ENCODE measurements at places on chromosomes 11 and 22.
A peak's percentile ranks its signal among the peaks of the same experiment; 100 is the strongest.

DNA sequence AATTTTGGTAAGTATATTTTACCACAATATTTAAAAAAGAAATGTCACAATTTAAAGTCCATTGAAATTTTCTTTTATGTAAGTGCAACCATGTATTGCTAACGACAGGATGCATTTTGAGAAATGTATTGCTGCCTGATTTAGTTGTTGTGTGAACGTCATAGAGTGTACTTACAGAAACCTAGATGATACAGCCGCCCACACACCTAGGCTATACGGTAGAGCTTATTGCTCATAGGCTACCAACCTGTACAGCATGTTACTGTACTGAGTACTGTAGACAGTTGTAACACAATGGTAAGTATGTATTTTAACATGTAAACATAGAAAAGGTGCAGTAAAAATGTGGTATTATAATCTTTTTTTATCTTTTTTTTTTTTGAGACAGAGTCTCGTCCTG is 48.1 kb downstream of the CBL start:
- H3K4me3 ChIP-seq = no peak overlapping the region
- H3K27me3 ChIP-seq = no peaks in the 10 kb centered on the region

- no peak for DNase-seq
- peaks cover 2% of the 10 kb centered on the region for H3K36me3 ChIP-seq
- no peaks in the 10 kb centered on the region for H3K4me1 ChIP-seq
- peaks cover 3% of the 10 kb centered on the region for H3K27me3 ChIP-seq
- no peak overlapping the region for H3K4me3 ChIP-seq
- H3K27ac ChIP-seq = no peak overlapping the region
Observed at GRCh38 chr11:100498780-100499179, 188.3 kb upstream of the ARHGAP42 start.

DNA sequence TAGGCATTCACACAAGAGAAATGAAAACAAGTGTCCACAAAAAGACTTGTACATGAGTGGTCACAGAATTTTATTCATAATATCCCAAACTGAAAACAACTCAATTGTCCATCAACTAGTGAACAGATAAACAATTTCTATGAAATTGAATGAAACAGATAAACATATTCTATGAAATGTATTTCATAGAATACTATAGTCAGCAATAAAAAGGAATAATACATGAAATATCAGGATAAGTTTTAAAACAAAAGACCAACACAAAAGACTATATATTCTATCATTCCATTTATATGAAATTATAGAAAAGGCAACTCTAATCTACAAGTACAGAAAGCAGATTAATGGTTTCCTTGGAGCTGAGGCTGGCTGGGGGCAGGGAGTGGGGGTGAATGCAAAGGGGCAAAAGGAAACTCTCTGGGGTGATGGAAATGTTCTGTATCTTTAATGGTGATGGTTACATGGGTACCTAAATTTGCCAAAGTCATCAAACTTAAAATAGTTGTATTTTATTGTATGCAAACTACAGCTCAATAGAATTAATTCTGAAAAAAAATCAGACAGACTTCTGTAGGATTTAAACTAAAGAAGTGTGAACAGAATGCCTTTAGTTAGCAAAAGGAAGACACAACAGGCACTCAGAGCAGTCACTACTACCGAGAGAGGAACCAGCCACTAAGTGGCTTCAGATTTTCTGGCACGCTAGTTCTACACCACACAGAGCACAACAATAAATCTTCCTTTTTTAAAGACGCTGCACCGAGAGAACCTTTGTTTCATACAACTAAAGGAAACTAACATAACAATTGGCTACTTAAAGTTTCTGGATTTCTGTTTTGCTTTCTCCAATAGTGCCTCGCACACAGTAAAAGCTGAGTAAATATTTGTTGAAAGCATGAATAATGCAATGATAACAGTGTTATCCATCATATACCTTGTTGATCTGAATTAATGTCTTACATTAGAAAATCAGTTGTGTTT is 15.4 kb downstream of the CCDC34 start:
- DNase-seq = no peak
- peaks cover 28% of the 10 kb centered on the region for H3K36me3 ChIP-seq
- no peak overlapping the region for H3K4me3 ChIP-seq
- no peak overlapping the region for H3K27ac ChIP-seq
- no peaks in the 10 kb centered on the region for H3K27me3 ChIP-seq

DNA sequence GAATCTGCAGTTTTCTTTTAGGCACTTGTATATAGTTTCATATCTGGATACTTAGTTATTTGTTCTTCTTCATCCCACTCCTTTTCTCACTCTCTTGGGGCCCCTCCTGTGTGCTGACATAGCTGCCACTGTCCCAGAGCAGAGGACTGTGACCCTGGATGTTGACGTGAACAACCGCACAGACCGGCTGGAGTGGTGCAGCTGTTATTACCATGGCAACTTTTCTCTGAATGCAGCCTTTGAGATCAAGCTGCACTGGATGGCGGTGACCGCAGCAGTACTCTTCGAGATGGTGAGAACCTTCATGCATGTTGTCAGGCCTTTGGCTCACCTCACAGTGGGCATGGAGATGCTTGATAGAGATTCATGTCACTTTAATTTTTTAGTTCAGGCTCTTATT is 50.9 kb upstream of the YWHAH start:
- peak overlapping the region; percentile 13 for H3K4me3 ChIP-seq
- peaks cover 50% of the 10 kb centered on the region for H3K4me1 ChIP-seq
- DNase-seq = peak; percentile 48
- H3K27ac ChIP-seq = peak overlapping the region; percentile 44

GRCh38 chr11:129313541-129314297 is 61.9 kb upstream of the BARX2 start:
- no peak for DNase-seq
- no peaks in the 10 kb centered on the region for H3K27me3 ChIP-seq
- H3K4me3 ChIP-seq = no peak overlapping the region
- no peaks in the 10 kb centered on the region for H3K36me3 ChIP-seq

GRCh38 chr11:27215471-27216269 is 147.3 kb downstream of the CCDC34 start:
- H3K4me1 ChIP-seq = peaks cover 42% of the 10 kb centered on the region
- no peak for DNase-seq
- H3K4me3 ChIP-seq = no peak overlapping the region
- peaks cover 19% of the 10 kb centered on the region for H3K36me3 ChIP-seq
- no peak overlapping the region for H3K27ac ChIP-seq

GRCh38 chr11:133938166-133938565 is 18.6 kb downstream of the IGSF9B start:
- no peak overlapping the region for H3K27ac ChIP-seq
- DNase-seq = no peak
- peaks cover 2% of the 10 kb centered on the region for H3K27me3 ChIP-seq
- peaks cover 18% of the 10 kb centered on the region for H3K4me1 ChIP-seq
- no peak overlapping the region for H3K4me3 ChIP-seq

GRCh38 chr11:122036018-122036417 is 80.0 kb downstream of the BLID start:
- no peak overlapping the region for H3K27ac ChIP-seq
- no peak overlapping the region for H3K4me3 ChIP-seq
- DNase-seq = no peak
- H3K36me3 ChIP-seq = peaks cover 3% of the 10 kb centered on the region

DNA sequence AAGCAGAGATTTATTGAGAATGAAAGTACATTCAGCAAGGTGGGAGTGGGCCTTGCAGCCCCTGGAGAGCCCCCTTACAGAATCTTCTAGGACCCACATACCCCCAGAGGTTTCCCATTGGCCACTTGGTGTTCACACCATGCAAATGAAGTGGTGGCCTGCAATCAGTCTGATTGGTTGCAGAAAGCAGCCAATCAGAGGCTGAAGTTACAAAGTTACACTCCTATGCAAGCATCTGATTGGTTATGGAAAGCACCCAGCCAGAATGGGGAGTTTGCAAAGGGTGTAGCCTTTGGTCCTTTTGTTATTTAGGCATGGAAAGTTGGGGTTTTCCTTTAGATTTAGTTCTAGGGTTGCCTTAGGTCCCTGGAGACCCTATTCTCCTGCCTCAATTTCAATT is 34.9 kb downstream of the UVRAG start:
- no peak overlapping the region for H3K4me3 ChIP-seq
- no peak overlapping the region for H3K27ac ChIP-seq
- H3K36me3 ChIP-seq = peaks cover 10% of the 10 kb centered on the region
- no peak for DNase-seq
- H3K4me1 ChIP-seq = peaks cover under 1% of the 10 kb centered on the region
- no peaks in the 10 kb centered on the region for H3K27me3 ChIP-seq

DNA sequence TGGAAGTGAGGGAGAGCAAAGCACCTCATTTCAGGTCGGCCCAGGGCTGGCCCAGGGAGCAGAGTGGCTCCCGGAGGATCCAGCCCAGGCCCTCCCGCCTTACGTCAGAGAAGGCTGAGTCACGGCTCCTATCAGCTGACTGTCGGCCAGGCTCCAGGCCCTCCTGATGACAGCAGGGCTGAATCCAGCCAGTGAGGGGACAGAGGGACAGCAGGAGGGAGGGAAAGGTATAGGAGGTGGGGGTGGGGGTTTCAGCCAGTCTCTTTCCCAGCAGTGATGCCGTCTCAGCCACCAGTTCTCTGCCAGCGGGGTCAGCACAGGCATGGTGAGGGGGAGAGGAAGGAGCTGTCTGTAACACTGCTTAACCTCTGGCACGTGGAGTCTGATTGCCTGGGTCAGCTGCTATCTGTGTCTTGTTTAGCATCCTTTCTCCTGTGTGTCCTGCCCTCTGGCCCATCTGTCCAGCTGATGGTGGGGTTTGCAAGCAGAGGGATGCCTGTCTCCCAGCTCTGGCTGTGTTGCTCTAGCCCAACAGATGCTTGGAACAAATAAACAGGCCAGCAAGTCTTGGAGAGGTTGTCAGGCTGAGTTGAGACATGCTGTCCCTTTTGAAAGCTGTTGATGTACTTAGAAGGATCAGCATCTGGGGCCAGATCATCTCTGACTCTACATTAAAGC is 74.0 kb downstream of the ADAMTS15 start:
- H3K4me3 ChIP-seq = no peak overlapping the region
- H3K27ac ChIP-seq = peak overlapping the region; percentile 89
- H3K27me3 ChIP-seq = no peaks in the 10 kb centered on the region
- DNase-seq = peak; percentile 22
- peaks cover 44% of the 10 kb centered on the region for H3K4me1 ChIP-seq

DNA sequence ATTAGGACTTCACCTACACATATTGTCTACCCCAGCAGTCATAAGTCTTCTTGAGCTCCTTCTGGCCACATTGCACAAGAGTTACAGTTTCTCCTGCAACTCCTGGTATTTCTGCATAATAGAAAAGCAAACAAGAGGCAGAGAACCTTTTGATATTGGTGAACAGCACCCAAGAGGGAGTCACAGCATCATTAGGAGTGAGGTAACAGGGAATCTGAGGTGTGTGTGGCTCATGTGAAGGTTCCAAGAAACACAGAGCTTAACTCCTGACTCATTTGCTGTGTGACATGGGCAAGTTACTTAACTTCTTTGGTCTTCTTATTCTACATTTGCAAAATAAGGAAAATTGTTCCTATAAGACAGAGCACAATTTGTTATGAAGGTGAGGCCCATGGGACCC is 374.6 kb downstream of the INSC start:
- no peak overlapping the region for H3K27ac ChIP-seq
- H3K4me1 ChIP-seq = peaks cover 13% of the 10 kb centered on the region
- no peak overlapping the region for H3K4me3 ChIP-seq
- peaks cover 3% of the 10 kb centered on the region for H3K36me3 ChIP-seq
- no peak for DNase-seq

DNA sequence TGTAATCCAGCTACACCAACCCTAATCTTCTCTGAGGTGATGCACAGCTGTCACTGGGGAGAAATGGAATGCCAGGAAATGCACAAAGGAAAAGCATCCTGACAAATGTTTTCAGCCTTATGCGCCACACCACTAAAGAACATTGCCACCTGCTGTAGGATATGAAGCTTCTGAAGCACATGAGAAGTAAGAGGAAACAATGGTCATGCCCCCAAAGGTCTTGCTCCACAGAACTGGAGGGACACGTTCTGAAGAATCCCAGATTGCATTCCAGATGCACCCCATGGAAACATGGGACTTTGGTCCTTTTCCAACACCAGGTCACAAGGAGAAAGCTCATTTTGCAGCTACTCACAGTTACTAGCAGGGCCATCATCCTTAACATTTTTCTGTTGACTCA is 48.7 kb upstream of the ZBED5 start:
- H3K27me3 ChIP-seq = no peaks in the 10 kb centered on the region
- H3K36me3 ChIP-seq = no peaks in the 10 kb centered on the region
- no peak overlapping the region for H3K4me3 ChIP-seq
- DNase-seq = no peak
- peaks cover 2% of the 10 kb centered on the region for H3K4me1 ChIP-seq

GRCh38 chr22:17827466-17827865 is 53.2 kb upstream of the BID start:
- no peak for DNase-seq
- no peaks in the 10 kb centered on the region for H3K36me3 ChIP-seq
- peaks cover 13% of the 10 kb centered on the region for H3K4me1 ChIP-seq
- no peak overlapping the region for H3K4me3 ChIP-seq

DNA sequence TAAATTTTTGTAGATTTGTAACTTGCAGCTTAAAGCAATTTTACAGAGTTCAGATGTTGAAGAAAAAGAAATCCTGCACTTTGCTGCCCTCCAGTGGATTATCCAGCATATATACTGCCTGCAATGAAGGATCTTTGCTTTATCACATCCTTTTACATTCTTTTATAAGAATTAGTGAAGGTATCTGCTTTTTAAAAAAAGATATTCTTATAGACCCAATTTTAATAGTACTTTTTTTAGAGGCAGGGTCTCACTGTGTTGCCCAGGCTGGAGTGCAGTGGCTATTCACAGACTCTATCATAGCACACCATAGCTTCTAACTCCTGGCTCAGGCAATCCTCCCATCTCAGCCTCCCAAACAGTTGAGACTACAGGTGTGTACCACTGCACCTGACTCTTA is 60.7 kb downstream of the TTC17 start:
- no peaks in the 10 kb centered on the region for H3K27me3 ChIP-seq
- peak; percentile 23 for DNase-seq
- H3K36me3 ChIP-seq = peaks cover 8% of the 10 kb centered on the region
- no peak overlapping the region for H3K4me3 ChIP-seq

- H3K27me3 ChIP-seq = no peaks in the 10 kb centered on the region
- no peaks in the 10 kb centered on the region for H3K36me3 ChIP-seq
- no peak for DNase-seq
- peak overlapping the region; percentile 91 for H3K4me3 ChIP-seq
- peaks cover 48% of the 10 kb centered on the region for H3K4me1 ChIP-seq
- no peak overlapping the region for H3K27ac ChIP-seq
Observed at GRCh38 chr22:40634119-40634903, 2.2 kb downstream of the MRTFA start.

GRCh38 chr11:94469416-94469815 is 24.2 kb downstream of the MRE11 start:
- H3K4me1 ChIP-seq = no peaks in the 10 kb centered on the region
- no peaks in the 10 kb centered on the region for H3K27me3 ChIP-seq
- no peak overlapping the region for H3K4me3 ChIP-seq
- no peak overlapping the region for H3K27ac ChIP-seq
- H3K36me3 ChIP-seq = peaks cover 7% of the 10 kb centered on the region

DNA sequence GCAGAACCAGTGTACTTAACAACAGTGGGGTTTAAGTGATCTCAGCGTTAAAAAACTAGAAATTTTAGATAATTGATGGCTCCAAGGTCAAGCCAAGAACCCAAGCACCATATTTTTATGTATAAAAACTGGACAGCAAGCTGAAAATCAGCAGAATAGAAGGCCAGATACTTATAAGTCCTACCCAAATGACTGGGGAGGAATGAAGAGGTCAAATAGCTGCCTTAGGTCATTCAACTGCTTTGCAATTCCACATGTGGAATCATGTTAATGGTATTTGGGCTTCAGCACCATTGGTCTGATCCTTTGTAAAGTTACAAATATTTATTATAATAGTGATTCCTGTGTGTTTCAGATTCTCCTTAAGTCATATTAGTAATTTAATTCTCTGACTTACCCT is 108.4 kb downstream of the FAT3 start:
- H3K4me1 ChIP-seq = peaks cover 39% of the 10 kb centered on the region
- H3K27me3 ChIP-seq = no peaks in the 10 kb centered on the region

Measured in neural crest cell (in vitro differentiated cells).